ENCODE measurements at places on chromosomes 11 and 22.
A peak's percentile ranks its signal among the peaks of the same experiment; 100 is the strongest.

- no peak for DNase-seq
Measured at GRCh38 chr22:20216863-20217499, 51.1 kb downstream of the RTN4R start.

GRCh38 chr11:128686021-128686741 is 7.7 kb upstream of the FLI1 start:
- no peak for DNase-seq

GRCh38 chr11:64321533-64321932 is 3.6 kb downstream of the PRDX5 start:
- no peak for DNase-seq

DNA sequence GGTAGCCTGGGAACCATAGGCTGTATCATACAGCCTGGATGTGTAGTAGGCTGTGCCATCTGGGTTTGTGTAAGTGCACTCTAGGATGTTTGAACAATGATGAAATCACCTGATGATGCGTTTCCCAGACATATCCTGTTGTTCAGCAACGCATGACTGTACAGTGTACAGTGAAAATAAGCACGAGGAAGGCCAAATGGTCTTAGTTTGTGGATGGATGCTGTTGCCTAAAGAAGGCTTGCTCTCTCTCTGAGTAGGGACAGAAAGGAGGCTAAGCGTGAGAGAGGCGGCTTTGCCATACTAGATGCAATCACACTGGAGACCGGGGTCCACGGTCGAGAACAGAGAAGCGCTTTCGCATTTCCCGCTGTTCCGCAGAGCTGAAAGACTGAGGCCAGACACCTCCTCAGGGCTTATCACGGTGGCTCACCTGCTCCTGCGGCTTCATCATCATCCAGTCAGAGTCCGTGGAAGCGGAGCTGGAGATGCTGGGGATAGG is 27.6 kb upstream of the APLP2 start:
- DNase-seq: no peak

- DNase-seq: no peak
Measured at GRCh38 chr11:65771589-65772112, 9.1 kb downstream of the AP5B1 start.

DNA sequence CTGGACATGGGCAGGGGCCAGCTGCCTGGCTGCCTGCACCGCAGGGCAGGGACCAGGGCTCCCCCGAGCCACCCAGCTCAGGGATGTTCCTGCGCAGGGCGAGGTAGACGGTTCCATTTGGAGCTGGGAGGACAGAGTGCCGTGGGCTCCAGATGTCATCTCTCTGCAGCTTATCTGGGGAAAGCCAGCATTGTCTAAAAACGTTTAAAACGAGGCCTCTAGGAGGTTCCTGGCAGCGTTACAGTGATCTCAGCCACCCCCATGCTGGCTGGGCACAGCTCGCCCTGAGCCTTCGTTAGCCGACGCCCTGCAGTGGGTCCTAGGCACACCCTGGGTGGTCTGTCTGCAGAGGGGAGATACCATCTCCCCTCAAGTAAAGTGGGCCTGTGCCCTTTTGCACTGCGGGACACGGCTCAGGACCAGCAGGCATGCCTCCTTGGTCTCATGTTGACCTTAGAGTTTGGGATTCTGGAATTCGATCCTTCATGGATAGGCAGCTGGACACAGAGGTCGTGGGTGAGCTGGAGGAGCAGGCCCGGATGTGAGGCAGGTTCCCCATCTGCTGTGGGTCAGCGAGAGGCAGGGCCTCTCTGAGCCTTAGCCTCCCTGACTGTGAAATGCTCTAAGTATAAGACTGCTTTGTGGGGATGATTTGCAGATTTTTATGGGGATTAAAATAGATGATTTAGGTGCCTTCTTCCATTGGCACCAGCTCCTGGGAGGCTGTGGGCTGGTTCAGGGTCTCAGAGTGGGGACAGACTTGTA is 14.1 kb downstream of the SYNGR1 start:
- DNase-seq: no peak

DNA sequence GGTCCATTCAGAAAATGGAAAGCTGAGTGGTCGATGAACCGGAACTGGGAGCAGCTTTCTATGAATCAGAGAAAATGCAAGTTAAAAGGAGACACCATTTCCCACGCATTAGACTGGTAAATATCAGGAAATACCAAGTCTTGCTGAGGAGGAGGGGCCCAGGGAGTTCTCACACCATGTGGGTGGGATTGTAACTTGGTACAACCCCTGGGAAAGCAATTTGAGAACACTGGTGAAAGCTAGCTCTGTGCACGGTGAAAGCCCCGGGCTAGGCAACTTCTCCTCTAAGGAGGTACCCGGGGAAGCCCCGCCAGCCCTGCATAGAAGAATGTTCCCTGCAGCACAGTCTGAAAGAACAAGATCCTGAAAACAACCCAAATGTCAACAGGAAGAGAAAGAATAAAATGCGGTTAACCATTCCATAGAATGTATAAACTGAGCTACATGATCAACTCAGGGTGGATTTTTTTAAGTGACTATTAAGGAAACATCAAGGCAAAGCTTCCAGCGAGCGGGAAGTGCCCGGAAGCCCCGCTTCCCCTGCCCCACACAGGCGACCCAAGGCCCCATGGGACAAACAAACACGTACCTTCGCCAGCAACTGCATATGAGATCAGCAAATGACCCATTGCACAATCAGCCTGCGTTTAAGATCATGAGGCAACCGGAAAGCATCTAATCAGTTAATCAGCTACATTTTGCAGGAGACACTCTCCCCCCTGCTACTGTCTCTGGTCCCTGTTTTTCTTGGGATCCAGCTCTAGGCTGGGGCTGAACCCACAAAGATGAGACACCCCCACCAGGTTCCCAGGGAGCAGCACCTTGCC is 11.3 kb downstream of the SHANK2 start:
- DNase-seq: no peak

DNA sequence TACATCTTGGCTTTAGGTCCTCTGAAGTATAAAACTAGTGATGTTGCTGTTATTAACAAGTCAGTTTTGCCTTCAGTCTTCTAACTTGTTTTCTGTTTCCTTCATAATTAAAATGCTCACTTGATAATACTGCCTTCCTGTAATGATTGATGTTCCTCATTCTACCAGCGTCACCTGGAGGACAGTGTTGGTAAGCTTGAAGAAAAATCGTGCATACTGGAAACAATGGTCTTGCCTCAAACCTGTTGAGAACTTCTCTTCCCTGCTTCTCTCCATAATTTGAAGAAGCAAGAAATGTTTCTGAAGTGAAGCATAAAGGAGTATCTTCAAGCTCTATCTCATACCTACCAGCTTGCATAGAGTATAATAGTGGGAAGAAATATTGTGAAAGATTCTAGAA is 3.0 kb downstream of the YWHAH start:
- no peak for DNase-seq

- DNase-seq: no peak
Measured at GRCh38 chr22:43482318-43482625, 70.5 kb downstream of the MPPED1 start.

GRCh38 chr11:64378335-64378880 is 19.4 kb downstream of the RPS6KA4 start:
- no peak for DNase-seq

GRCh38 chr11:128697645-128698174 is 3.8 kb downstream of the FLI1 start:
- DNase-seq: no peak

GRCh38 chr11:61292356-61292755 is 2.8 kb downstream of the VWCE start:
- no peak for DNase-seq

- no peak for DNase-seq
Measured at GRCh38 chr22:27952091-27952490, 33.0 kb upstream of the PITPNB start.

- DNase-seq: no peak
Measured at GRCh38 chr11:67657300-67657699, 6.8 kb upstream of the ACY3 start.

- DNase-seq: no peak
Measured at GRCh38 chr22:43449831-43450225, 38.0 kb downstream of the MPPED1 start.

- no peak for DNase-seq
Measured at GRCh38 chr11:107840129-107840484, 18.5 kb downstream of the SLC35F2 start.

DNA sequence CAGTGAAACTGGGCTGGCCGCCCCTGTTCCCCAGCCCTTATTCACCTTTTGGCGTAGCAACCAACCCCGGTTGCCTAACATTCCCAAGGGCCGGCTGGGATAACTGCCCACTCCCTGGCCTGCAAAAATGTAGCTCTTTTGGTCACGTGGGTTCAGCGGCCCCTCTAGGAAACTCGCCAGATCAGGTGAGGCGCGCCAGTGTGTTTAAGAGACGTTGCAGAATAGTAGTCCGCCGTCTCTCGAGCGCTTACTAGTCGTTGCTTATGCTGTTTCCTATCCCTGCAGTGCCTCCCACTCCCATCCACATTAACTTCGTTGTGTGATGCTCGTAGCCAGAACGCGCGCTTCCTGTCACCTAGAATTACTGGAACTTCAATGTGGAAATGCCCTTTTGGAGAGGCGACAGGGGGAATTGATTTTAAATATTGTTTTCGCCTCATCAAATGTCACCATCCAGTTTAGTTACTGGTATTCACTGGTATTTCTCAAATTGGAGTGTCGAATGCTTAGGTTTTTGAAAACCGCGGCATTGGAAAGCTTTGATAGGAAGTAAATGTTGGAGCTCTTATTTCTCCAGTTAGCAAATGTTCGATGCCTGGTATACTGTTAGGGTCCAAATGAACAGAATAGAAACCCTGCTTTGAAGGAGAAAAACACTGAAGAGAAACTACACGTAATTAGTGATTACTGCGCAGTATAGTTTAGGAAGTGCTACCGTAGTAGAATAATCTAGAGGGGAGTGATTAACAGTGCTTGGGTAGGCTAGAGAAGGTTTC is 823 bp downstream of the CEP57 start:
- peak; percentile 28 for DNase-seq

DNA sequence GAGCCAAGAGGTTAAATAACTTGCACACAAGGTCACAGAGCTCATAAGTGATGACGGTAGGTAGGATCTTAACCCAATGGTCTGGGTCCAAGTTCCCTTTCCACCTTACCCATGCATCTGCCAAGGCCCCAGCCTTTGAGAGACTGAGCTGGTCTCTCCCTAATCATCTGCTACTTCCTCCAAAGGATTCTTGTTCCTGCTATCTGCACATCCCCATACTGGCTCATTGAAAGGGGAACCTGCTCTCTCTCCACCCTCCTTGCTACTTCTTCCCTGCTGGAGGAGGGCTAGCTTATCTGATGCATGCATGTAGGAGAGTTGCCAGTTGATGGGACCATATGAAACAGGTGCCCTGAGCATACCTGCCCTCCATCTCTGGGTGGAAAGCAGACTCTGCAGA is 47.7 kb downstream of the COMMD9 start:
- no peak for DNase-seq

GRCh38 chr11:10095412-10096208 is 198.4 kb downstream of the SBF2 start:
- no peak for DNase-seq

GRCh38 chr11:81030186-81030585 is 1589.4 kb upstream of the TENM4 start:
- DNase-seq: no peak

DNA sequence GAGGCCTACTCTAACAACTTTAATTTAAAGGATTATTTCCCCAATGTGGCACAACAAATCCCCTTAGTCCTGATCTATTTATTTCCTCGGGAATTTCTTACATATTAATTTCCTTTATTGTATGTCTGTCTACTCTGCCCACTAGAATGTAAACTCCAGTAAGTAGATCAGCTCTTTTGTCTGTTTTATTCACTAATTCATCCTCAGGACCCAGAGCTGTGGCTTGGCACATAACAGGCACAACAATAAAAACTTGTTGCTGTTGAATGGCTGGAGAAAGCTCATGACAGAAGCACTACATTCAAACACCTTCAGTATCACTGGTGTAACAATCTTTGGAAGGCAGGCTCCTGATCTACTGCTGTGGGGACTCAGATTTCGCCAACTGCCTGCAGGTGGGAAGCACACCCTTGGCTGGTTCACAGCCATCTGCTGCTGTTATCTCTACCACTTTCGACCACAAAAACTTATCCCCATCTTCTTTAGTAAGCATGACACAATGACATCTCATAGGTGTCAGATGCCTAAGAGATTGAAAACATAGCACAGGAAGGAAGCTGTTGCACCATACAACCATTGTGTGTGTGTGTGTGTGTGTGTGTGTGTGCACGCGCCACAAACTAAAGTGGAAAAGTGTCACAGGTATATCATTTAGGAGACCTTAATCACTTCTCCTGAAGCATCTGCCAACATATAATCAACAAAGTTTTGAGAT is 11.9 kb downstream of the HIRA start:
- no peak for DNase-seq

- DNase-seq: peak; percentile 75
Measured at GRCh38 chr11:62545437-62546243, 966 bp downstream of the AHNAK start.

- DNase-seq: no peak
Measured at GRCh38 chr22:28909375-28909774, 26.0 kb downstream of the ZNRF3 start.

DNA sequence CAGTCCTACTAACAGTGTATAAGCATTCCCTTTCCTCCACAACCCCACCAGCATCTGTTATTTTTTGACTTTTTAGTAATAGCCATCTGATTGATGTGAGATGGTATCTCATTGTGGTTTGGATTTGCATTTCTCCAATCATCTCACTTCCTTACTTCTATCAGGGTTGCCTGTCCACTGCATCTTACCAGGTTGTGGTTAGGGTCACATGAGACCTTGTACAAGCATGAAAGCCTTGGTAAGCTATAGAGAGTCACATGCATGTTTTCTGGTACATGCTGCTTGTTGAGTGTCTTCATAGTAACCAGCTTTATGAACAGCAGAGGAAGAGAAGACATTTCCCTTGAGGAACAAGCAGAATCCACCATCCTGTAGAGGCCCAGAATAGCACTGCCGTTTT is 102.9 kb upstream of the PAX6 start:
- DNase-seq: no peak

DNA sequence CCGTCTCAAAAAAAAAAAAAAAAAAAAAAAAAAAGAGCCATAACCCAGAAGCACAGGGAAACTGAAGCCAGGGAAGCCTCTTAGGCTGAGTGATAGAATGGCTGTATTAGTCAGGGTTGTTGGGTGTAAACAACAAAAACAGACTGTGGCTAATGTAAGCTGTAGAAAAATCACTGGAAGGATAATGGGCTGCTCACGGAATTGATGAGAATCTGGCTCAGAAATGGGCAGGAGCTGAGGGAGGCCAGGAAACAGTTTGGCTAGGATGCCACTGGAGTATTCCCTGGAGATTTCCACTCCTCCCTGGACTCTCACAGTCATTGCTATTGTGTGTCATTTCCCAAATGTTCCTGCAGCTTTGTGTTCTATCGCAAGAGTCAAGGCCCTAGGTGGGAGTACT is 22.4 kb downstream of the SLC22A6 start:
- no peak for DNase-seq

DNA sequence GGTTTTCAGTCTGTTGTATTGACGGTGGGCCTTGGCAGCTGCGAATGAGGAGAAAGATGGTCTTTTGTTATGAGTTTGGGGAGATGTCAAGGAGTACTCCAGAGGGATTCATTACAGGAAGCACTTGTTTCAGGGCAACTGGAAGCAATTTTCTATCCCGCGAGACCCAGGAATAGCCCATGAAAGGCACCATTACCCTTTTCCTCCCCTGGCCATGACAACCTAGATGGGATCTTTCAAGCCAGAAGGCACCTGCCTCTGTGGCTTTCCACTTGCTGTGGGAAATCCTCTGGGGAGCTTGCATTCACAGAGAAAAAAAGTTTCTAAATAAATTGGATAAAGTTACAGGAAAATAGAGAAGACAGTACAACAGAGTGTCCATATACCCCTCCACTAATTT is 2.7 kb downstream of the ZNF215 start:
- DNase-seq: no peak

Data from HCT116 (cell line).